ENCODE measurements at places on chromosomes 3 and 15.

DNA sequence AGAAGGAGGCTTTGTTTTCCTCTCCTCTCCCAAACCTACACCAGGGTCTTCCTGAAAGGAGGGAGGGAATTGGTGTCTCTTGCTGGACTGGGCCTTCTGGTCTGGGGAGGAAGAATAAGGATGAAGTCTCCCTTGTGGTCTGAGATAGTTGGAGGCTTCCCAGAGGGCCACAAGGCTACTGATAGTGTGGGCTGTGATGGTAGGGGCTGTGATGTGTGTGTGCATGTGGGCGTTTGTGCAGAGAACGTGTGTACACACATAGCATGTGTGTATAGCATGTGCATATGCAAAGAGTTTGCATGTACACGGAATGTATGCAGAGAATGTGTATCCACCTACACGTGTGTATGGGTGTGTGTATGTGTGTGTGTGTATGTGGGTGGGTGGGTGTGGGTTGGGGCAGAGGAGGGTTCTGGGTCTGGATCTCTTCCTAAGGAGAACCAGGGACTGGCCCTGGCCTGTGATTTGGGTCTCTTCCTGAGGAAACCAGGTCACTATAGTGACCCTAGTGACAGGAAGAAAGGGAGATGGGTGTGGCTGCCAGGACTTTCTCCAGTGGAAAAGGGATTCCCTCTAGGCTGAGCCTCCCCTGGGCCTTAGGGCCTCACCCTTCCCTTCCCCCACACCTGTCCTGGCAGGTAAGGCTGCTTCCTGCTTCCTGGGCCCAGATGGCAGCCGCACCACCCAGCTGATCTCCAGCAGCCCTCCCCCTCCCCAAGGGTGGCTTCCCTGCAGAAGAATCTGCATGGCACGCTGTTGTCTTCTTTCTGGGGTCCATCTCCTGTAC, 1.7 kb downstream of the FLNB start:
- no peak for DNase-seq

DNA sequence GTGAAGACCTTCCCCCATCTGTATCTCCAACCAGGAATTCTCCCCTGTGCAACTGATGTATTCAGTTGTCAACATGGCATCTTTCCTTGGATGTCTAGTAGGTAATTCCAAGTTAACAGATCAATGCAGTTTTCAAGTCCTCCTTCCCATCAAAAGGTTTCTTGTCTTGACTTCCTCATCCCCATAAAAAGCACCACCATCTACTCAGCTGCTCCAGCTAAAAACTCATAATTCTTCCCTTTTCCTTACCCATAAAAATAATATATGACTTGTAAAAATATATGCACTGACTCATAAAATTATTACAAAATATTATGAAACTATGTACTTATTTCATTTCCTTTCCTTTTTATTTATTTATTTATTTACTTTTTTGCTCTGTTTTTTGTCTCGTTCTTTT, 5.0 kb upstream of the CAND2 start:
- no peak for DNase-seq

DNA sequence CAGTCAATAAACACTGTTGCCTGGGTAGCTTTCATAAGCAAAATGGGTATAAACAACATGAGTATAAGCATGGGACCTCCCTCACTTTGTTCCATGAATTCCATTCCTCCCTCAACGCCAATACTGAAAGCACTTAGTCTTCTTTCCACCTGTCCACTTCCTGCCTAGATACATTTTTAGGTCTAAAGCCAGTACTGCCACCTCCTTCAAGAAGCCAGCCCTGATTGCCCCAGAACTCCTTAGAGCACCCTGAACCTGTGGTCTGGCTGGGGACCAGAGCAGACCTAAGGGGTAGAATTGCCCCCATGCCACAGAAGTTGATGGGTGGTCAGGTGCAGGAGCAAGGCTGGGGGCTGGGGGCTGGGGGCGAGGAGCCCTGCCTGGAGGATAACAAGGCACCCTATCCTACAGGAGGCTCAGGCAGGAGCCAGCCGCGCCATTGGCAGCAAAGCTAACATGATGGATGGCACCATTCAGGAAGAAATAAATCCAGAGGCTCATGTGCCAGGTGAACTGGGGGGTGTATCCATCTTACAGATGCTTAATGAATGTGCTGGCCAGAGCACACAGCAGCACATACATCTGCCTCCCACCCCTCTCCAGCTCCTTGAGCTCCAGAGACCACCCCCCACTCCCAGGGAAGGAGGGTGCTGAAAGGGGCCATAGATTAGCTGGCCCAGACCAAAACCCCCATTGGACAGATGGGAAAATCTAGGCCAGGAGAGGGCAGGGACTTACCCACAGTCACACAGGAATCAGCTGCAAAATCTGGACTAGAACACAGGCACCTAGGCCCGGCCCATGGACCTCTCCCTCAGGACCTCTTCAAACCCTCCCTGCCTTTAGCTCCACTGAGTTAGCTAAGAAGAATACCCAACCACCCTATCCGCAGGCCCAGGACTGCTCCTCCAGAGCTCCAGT, 113.8 kb upstream of the LINGO1 start:
- DNase-seq: no peak

DNA sequence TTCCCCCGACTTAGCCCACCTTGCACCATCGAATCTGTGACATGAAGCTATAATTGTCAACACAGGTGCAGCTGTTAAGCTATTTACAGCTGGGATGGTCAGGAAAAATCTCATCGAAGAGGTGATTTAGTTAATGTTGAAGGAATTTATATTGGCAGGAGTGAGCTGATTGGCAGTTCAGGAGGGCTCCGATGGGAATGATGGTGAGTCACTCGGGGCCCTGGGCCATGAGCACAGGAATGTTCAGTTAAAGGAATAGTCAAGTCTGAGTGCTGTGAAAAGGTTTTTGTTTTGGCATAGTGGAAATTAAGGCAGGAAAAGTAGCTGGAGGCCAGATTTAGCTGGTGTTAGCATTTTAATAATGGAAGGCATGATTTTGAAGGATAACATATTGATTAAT, 95.7 kb downstream of the OXSM start:
- DNase-seq: no peak

DNA sequence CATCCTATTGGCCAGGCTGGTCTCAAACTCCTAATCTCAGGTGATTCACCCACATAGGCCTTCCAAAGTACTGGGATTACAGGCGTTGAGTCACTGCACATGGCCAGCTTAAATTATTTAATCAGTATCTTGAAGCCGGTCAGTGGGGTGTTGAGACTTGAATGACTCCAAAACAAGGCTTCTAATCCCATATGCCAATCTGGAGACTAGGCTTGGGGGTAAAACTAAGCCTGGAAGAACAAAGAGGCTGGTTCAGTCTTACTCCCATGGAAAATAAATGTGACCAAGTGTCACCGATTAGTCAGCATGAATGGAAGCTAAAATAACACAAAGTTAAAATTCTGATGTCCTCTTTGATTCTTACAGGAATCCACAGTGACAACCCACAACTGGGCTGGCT, 509.1 kb downstream of the FOXP1 start:
- no peak for DNase-seq

DNA sequence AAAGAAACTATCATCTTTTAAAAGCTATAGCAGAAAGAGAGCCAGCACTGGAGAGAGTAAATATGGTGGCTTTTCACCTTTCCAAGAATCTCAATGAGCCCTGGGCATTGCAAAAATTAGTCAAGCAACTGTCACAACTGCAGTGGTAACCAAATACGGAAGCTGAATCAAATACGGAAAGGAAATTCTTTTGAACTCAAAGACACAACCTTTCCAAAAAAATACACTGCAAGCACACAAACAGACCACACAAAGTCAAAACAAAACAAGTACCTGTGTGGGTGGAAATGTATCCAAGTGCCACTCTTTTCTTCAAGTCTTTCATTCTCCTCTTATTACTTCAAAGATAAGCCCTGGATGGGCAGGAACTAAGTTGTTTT, 17.6 kb downstream of the VGLL4 start:
- no peak for DNase-seq

GRCh38 chr3:114147251-114147650, 31.6 kb downstream of the DRD3 start:
- DNase-seq: no peak

DNA sequence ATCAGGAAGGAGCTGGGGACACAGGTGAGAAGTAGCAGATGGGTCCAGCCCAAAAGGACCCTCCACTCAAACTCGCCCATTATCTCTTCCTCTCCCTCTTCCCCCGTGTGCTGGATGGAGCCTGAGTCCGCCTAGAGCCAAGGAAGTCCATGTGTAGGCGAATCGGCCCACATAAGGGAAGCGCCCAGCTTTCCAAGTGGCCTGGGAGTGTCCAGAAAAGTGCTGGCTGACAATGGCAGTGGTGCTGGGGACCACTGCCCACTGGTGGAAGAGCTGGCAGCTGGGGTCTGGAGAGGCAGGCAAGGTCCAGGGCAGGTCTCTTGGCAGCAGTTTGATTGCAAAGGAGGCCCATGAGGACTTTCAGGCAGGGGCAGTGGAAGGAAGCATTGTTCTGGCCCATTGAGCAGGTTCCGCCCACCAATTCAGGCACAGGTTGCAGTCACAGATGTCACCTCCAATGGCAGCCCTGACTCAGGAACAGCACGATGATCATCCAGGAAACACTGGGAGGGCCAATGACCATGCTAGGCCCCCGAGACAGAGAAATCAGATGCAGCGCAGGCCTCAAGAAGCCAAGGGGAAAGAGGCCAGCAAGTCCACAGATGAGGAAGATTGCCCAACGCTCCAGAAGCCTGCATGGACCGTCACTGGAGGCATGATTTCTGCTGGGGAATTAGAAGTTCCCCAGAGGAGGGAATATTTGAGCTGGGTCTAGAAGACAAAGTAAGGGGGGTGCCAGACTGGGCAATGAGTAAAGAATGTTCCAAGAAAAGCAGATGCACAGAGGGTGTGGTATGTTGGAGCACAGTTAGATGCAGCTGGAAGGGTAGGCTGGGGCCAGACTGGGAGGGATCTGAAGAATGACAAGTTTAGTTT, 3.0 kb downstream of the MFGE8 start:
- no peak for DNase-seq

DNA sequence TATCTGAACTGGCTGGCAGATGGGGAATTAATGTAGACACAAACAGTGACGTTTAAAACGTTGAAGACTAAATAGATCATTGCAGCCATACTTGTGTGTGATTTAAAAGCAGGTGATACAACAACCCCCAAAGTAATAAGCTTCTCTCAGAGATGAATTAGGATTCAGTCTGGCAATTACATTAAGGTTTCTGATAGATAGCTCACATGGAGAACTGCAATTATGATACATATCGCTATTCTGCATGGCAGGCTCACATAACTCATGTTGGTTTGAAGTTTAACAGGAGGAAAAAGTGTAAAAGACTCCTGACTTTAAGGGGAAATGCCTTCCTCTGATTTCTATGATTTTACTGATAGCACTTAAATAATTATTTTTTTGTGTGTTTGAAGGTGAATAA, 196.9 kb downstream of the CLSTN2 start:
- DNase-seq: no peak

DNA sequence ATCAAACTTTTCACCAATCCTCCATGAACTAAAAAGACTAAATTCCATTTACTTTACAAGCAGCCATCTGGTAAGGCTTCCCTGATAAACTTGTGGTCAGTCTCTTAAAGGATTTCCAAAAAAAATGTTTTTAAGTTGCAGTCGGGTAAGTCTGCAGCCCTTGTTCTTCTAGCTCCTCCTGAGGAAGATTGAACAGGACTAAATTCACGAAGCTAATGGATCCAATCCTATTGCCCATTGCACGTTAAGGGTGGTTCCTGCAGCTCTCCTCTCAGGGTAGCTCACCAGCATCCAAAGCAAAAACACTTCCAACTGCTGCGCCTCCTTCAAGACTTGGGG, 2.8 kb downstream of the HES1 start:
- DNase-seq: peak; percentile 90

DNA sequence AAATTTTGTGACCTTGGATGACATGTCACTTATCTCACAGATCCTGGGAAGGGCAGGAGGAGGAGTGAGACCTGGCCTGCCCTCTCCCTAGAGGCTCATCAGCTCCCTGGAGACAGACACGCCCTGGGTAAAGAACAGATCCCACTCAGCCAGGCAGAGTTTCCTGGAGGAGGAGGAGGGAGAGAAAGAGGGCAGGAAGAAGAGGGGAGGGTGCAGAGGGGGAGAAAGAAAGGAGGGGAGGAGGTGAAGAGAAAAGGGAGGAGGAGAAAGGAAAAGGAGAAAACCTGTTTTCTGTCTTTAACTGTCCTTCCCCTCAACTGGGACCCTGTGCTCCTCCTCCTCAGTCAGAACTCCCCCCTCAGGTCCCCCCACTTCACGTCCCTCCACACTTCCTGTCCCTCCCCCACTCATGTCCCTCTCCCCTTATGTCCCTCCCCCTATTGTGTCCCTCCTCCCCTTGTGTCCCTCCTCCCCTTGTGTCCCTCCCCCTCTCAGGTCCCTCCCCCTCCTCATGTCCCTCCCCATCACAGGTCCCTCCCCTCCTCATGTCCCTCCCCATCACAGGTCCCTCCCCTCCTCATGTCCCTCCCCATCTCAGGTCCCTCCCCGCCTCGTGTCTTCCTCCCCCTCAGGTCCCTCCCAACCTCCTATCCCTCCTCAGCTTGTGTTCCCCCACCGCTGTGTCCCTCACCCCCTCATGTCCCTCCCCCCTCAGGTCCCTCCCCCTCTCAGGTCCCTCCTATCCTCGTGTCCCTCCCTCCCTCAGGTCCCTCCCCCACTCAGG, 52.3 kb upstream of the CGNL1 start:
- peak; percentile 64 for DNase-seq

DNA sequence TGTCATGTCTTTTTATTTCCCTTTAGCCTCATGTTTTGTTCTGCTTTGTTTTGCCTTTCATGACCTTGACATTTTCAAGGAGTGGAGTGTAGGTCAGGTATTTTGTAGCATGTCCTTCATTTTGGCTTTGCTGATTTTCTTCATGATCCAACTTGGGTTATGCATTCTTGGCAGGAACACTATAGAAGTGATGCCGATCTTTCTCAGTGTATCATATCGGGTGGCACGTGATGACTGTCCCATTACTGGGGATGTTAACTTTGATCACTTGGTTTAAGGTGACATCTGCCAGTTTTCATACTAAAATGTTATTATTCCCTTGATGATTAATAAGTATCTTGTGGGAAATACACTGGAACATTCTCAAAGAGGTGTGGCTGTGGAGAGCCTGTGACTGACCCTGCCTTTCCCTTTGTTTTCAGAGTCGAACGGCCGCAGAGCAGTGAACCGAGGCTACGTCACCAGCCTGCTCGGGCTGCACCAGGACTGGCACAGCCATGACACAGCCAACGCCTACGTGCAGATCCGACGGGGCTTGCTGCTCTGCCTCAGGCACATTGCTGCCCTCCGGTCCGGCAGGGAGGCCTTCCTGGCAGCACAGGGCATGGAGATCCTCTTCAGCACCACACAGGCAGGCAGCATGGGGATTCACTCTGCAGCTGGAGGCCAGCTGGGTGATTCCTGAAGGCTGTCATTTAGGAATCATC, 167.7 kb downstream of the AGBL1 start:
- no peak for DNase-seq

DNA sequence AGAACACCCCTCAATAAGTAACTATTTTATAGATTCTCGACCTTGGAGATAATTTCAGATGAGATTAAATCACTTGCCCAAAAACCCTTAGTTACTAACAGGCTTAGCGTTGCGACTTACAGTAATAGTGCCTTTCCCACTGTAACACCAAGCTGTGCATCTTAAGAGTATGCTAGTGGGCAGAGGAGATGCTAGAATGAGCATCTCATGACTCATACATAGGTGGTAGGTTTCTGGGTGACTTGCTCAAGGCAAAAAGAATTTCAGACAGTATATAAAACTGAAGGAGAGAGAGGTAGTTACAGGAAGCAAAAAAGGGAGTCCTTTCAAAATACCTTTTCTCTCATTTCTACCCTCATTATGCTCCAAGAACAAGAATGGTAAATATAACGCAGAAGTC, 3.9 kb downstream of the KATNBL1 start:
- no peak for DNase-seq

Data from umbilical cord (tissue), 2 donors.